ENCODE measurements at places on chromosomes 3 and 15.

DNA sequence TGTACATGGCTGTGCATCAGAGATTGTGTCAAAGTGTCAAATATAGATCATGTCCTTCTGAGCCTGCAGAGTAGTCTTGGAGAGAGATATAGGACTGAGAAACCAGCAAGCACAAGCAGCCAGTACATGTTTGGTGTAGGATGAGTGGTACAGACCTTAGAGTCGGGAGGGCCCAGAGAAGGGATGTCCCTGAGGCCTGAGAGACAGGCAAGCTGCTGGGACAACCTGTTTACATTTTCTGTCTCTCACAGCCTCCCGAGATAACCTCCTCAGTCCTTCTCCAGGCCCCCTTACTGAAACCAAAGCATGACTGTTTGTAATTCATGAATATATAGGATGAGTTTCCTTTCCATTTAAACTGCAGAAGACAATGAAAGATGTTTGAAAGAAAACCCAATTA lies 182.4 kb upstream of the STT3B start:
- no peak for DNase-seq

DNA sequence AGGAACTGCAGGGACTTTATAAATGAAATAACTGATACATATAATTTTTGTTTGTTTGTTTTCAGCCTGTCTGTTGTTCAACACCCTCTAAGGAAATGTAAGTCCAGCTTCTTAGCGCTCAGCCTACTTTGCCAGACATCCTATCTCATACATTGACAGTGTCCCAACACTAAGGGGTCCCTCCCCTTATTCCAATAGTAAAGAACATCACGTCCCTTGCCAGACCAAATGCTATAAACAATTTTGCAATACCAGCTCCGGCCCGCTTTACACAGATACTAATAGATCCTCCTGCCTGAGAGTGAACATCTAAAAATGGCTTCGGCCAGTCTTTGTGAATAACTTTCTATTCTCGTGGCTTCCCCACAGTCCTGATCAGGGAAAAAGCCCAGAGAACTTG lies 4.5 kb upstream of the TAFA4 start:
- no peak for DNase-seq

DNA sequence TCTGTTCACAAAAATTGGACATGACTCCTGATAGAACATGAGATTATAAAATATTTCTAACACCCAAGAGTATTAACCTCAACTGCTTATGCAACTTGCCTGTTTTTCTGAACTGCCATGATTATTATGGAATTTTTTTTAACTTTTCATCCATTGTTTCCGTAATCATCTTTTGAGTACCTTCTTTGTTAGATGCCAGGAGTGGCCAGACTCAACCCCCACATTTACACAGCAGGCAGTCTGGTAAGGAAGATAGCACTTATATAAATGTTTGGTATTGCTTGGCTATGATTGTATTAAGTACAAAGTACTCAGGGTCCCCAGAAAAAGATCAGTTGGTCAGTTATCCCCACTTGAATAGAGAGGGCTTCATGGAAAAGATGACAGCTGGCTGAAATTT lies 74.3 kb downstream of the CRYBG3 start:
- DNase-seq: no peak

DNA sequence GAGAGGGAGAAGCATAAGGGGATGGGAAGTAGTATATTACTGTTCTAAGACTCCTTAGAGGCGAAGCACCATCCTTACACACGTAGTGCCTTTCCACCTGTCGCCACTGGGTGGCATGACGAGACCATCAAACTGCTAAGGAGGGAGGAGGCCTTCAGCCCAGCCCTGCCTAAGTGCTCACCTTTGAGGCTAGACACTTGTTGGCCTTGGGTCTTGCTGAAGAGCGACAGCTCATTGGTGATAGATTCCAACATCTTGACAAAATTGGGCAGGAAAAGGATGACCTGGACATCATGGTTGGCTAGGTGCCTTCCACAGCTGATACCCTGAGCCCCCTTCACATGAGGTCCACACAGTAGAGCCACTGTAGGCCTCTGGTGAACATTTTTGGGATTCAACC lies 19.6 kb downstream of the CLK3 start:
- peak; percentile 32 for DNase-seq

- no peak for DNase-seq
These were observed 8.8 kb upstream of the SLC6A6 start for GRCh38 chr3:14393440-14394106.

DNA sequence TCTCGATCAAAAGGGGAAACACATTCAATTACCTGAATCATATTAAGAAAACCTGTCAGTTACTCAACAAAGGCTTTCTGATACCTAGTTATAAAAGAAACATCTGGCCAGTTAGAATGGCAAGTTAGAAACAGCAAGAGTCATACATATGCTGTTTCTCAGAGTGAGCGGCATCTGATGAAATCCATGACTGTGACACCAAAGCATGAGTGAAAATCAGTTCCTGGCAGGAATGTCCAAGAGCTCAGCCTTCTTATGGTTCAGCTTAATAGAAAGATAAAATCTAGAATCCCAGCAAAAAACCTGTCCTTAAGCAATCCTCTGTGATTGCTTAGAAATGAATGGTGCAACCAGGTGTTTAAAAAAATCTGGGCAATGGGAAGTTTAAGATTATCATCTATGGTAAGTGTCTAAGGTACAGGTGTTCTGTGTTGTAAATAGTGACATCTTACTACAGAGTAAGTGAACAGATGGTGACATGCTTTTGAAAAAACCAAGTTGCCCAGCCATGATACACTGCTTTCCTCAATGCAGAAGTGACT lies 18.8 kb downstream of the B4GALT4 start:
- DNase-seq: no peak

GRCh38 chr3:23739536-23739935 lies 66.2 kb upstream of the UBE2E1 start:
- no peak for DNase-seq

DNA sequence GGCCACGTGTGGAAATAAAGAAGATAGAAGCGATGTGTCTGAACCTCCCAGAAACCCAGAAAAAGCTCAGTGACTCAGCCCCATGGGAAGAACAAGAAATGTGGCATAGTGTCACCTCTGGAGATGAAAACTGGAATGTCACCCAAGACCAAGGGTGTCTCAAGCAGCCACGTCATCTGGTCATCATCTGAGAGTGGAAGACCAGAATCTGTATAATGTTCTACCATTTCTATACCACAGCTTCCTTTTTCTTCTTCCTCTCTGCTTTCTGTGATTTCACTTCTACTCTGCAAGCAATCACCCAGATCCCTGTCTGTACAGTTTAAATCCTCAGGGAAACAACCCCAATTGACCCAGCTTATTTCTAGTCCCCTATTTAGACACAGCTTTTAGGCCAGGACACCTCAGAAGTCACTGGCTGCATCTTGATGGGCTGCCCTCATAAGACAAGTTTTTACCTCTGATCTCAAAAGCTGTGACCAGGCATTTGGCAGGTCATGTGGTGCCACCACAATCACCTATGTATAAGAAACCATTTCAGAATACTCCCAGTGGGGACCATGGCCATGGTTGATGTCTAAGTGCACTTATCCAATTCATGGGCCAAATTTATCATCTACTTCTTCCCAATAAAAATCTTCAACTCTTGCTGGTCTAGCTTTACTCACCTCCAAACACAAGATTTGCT lies 278.5 kb upstream of the UMPS start:
- DNase-seq: no peak

DNA sequence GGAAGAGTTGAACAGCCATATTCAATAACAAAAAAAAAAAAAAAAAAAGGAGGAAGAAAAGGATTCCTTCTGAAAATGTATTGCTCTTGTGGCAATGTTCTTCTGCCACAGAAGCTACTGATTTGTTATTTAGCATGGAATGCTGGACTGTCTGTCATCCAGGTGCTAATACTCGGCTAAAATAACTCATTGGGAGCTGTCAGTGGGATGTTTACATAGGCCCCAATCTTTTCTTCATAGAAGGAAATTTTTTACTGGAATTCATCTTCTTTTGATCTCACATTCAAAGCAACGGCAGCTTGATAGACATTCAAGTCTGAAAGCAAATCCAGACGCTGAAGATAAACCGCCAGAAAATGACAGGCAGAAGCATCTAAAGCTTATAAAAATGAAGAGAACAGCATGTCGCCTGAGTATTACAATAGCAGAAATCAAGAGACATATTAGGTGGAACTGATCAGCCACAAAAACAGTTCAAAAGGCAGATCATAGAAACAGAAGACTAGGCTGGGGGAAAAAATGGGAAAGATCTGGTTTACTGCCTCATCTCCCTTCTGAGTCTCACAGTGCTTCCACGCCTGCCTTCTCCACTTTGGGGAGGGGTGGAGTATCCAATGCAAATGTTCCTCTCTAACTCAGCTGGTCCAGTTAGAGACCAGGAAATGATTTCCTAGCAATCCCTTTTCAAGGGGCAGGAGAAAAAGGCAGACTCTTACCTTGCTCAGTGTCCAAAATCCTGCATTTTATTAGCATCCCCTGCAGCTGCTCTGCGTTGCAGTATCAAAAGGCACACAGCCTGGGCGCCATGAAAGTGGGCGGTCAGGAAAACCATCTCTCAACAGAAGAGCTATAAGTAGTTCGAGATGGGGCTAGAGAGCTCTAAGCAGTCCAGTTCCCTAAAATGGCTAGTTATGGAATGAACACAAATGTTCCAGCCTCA lies 451.9 kb downstream of the FOXP1 start:
- no peak for DNase-seq

- no peak for DNase-seq
These were observed 29.4 kb downstream of the TTC14 start for GRCh38 chr3:180631317-180631716.

GRCh38 chr3:157117206-157117605 lies 42.7 kb downstream of the CCNL1 start:
- DNase-seq: no peak

- DNase-seq: no peak
These were observed 10.9 kb downstream of the ACSBG1 start for GRCh38 chr15:78223396-78224022.

DNA sequence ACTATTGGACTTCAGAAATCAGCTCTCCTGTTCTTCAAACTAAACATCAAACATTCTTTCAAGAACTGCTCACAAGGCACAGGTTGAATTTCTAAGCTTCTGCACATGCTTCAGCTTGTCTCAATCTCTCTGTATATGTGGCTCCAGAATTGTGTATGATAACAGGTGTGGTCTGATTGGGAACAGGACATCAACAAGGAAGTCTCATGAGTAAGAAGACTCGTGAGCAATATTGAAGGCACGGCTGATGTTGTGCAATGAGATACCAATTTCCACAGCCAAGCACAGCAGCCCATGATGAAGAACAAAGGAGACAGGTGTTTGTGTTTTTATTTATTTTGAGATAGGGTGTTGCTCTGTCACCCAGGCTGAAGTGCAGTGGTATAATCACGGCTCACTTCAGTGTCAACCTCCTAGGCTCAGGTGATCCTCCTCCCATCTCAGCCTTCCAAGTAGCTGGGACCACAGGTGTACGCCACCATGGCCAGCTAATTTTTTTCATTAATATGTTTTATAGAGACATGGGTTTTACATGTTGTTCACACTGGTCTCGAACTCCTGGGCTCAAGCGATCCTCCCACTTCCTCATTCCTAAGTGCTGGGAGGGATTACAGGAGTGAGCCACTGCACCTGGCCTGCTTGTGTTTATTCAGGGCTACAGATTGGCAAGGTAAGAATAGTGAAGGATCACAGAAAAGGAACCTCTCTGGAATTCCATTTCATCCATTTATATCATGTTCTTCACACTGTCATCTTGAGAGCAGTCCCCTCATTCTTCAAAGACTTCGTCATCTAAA lies 32.2 kb upstream of the ABHD17C start:
- no peak for DNase-seq

DNA sequence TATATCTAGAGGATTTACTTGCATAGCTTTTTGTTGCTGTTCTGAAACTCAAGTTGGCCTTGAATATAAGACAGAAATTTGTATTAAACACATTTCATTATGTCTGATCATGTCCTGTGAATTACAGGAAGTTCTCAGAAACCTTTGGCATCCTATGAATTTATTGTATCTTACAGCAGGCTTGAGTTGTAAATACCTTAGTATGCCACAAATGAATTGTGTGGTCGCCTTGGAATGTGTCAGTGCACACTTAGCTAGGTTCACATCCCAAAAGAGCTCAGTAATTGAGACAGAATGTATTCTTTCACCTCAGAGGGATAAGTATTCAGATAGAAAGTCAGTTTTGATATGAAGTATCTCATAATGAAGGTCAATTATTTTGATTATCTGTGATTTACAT lies 83.4 kb downstream of the NEK11 start:
- DNase-seq: no peak

DNA sequence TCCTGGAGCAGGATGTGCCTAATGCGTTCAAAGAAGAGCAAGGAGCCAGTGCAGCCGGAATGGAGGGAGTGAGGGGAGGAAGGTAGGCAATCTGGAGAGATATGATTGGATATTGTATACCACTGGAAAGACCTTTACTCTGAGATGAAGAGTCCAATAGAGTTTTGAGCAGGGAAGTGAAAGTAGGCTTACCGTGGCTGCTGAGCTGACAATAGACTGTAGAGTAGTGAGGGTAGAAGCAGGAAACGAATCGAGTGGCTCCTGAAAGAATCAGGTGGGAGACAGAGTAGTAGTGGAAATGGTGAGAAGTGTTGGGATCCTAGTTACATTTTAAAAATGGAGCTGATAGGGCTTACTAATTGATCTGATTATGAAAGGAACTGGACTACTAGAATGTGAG lies 51.8 kb upstream of the NUDT16 start:
- no peak for DNase-seq

- DNase-seq: no peak
These were observed 64.2 kb downstream of the CYFIP1 start for GRCh38 chr15:22915866-22916515.

DNA sequence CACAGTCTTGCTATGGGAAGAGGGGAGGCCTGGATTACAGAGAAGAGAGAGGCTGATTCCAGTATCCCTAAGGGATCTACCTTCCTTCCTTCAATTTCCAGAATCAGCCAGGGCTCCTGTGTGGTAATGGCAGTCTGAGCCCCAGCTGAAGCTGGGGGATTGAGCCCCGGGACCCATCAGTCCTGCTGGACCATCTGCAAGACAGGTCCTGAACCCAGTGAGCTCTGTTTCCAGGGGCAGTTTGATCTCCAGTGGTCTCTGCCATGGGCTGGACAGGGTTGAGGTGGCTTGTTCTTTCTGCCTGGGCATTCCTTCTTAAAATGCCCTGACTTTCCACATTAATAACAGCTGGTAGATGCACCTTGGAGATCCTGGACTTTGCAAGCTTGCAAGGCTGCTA lies 685.2 kb downstream of the TBL1XR1 start:
- DNase-seq: no peak

DNA sequence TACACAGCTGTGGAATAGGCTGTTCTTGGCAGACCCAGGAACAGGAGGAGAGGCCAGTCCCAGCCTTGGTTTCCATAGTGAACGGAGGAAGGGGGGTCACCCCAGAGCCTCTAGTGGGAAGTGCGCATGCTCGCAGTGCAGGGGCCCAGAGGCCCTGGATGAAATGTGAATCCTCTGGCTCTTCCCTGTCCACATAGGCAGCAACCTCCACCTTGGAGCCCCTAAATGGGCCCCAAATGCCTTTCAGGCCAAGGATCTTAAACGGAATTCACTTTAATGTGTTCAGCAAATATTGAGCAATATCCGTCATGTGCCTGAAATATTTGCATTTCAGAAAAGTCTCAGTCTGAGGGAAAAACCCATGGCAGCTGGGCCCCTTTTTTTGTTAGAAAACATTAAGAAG lies 3.3 kb upstream of the NDN start:
- no peak for DNase-seq

GRCh38 chr3:30970183-30970582 lies 75.7 kb upstream of the GADL1 start:
- DNase-seq: no peak

GRCh38 chr15:91879158-91879557 lies 25.6 kb downstream of the SLCO3A1 start:
- no peak for DNase-seq
